ENCODE measurements at places on chromosomes 7 and 10.

DNA sequence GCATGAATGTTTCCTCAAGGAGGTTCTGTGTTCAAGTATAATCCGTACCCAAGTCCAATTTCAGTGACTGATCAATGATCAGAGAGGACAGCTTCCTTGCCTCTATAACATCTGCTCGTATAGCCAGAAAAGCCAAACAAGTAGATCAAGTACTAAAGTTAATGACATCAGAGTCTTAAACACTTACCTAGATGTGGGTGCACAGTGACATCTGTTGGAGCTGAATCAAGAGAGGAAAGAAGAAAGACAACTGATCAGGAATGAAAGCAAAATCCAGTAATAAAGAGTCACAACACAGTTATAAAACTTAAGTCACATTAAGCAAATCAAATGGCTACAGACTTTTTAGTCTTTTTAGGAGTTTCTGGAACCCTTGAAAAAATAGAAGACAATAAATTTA, 236.5 kb downstream of the RELN start:
- no peak for DNase-seq

GRCh38 chr7:155799514-155799913, 12.7 kb downstream of the SHH start:
- no peak for DNase-seq

DNA sequence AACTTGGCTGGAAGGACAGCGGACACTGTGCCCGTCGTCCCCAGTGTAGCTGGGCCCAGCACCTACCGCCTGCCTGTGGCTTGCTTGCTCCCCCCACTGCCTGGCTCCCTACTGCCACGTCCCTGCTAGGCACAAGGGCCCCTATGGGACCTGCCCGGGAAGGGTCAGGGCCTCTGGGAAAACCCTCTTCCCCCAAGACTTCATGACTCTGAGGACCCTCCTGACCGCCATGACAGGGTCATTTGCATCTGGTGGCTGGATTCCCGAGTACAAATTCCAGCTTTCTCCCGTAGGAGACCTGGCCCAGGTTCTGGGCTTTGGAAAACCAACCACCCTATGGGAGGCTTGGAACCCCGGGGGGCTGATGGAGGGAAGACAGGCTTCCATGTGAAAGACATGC, 1.4 kb upstream of the MMD2 start:
- DNase-seq, result no peak

DNA sequence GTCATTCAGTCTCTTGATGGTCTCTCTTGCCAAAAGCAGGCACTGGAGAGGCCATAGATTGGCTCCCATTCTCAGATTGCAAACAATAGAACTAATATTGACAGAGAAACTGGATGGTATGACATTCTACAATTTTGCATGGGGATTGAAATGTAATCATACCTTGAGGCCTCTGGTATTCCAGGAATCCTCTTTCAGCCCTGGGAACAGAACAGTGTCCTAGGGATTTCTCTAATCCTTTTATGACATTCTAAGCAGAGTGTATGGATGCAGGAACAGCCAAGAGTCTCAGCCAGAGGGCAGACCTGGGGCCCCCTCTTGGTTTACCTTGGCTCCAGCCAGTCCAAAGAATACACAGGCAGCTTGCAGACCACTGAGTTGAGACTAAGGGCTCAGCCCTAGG, 206.4 kb downstream of the KCNMA1 start:
- DNase-seq, result no peak

DNA sequence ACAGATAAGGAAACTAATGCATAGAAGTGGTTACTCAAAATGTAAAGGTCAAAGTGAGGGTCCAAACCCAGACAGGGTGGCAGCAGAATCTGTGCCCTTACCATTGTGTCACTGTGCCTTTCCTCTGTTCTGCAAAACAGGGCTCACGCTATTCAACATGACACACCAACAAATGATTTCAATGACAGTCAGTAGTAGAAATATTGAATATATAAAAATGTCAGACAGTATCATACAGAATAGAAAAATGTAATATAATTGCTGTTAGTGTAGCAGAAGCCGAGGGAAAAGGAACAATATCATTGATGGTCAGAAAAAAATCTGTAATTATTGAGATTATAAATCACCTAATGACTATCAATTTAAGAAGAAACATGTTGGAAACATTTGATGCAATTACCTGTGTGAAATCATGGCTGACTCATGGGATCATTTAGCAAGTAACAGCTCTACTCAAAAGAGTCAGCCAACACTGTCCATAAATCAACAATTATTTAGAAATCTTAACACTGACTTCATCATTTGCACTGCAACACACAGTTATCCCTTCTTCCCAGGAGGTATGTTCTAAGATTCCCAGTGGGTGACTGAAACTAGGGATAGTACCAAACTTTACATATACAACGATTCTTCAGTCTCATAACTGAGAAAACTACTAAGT, 198.7 kb downstream of the DGKI start:
- no peak for DNase-seq

All from iPS-NIHi11 (cell line).